Osteocyte (in vitro differentiated cells): ENCODE measurements at places on chromosomes 7 and 10. TPM values are rescaled to one million over a fixed set of nuclear protein-coding genes. Genes with fewer than 3 reads are reported as not detected.

GRCh38 chr7:15214976-15215375, 312.4 kb upstream of the DGKB start:
- DNase-seq: no peak

GRCh38 chr7:127932496-127932895, 98.7 kb downstream of the LRRC4 start:
- no peak for DNase-seq

DNA sequence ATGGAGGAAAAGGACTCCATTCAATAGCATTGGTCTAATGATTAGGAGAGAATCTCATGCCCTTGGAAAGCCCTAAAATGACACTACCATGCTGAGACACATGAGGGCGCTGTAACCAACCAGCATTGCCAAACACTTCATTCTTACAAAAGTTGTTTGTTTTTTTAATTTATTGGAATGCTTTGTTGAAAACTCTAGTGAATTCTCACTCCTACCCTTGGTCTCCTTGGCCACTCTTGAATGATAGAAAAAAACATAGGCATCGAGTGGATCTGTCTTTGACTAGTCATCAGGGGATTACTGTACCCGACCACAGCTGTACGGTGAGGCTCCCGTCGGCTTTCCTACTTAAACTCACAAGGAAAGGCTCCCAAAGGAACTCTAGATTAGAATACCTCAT, 29.3 kb upstream of the ADD3 start:
- no peak for DNase-seq

- no peak for DNase-seq
These were observed 31.1 kb downstream of the MRPS24 start for GRCh38 chr7:43838201-43838658.

- DNase-seq: peak; percentile 88
These were observed 1.5 kb downstream of the PTPN12 start for GRCh38 chr7:77538281-77539212.

DNA sequence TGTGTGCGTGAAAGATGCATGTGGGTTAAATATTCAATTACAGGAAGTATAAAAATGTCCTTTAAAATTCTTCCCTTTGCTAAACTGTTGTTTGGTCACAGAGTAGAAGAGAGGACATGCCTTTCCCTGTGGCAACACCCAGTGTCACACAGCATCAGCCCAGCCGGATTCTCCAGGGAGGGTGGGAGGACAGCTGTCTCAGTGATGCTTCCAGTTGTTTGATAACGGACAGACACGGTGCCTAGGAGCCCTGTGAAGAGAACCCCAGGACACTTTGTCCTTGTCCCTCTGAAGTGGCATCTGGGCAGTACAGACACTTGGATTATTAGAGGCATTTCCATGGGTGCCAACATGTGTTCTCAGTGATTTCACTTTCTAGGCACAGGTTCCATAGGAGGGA, 306.6 kb upstream of the LRGUK start:
- no peak for DNase-seq

DNA sequence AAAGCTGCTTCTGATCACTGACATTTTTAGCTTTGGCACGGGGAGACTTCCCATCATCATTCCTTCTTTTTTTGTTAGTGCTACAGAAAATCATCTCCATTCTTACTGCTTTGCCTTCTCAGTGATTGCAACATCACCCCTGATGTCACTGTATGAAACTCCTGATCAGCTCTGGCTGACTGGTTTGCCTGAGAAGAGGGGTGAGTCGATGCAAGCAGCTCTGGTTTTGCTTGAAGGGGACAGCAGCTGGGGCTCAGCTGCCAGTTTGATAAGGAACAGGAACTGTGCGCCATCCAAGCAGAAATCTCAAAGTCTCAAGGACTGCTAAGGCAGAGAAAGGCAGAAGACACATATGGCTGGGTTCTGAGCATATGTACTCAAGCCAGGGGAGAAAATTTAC, 808.5 kb upstream of the CELF2 start:
- DNase-seq: no peak

GRCh38 chr10:114876169-114876568, 54.6 kb downstream of the FHIP2A start:
- DNase-seq: no peak

DNA sequence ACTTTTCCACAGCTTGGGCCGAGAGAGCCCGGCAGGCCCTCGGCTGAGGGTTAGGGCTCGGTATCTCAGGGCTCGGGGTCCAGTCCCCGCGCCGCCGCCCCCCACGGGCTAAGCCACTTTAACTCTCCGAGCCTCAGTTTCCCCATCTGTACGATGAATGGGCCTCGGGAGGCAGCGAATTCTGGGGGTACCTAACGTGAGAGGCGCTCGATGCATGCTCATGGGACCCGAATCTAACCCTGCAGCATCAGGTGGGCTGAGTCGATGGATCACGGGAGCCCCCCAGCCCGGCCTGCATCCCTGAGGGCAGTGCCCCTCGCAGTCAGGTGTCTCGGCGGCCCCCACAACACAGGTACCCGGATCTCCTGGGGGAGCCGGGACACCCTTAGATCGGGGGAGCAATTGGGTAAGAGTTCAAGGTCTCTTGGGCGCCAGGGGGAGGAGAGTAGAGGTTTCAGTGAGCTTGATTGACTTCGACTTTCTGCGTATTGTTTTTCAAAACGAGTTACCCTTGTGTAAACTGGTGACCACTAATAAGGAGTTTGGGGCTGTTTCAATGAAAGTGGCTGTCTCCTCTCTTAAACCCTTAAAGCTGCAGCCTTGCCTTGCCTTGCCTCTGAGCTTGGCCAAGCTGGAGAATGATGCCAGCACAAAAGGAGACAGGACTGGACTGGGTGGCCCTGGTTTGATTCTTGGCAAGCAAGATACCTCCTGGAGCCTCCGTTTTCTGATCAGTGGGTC, 631 bp downstream of the POR start:
- DNase-seq: no peak

- no peak for DNase-seq
These were observed 30.6 kb upstream of the ZNRF2 start for GRCh38 chr7:30253796-30254165.

DNA sequence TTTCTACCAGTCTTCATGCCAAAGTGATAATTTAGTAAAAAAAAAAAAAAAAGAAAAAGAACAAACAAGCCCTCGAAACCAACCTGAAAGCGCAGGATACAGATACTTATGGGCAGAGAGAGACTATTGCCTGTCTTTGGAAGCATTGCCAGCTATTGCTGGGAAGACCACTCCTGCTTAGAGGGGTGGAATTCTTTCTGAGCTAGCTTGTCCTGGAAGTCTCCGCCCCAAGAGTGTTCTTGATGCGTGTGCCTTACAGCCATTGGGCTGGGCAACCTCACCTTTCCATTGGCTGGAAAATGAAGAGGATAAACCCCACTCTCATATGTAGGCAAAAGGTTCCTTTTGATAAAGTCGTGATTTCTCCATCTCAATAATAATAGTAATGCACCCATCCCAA, 19.9 kb upstream of the INSYN2A start:
- DNase-seq: no peak

- DNase-seq: no peak
These were observed 6.1 kb downstream of the NRF1 start for GRCh38 chr7:129617652-129618051.

GRCh38 chr7:97130417-97131139, 13.1 kb downstream of the SDHAF3 start:
- no peak for DNase-seq

GRCh38 chr7:106109521-106110237, 2.4 kb downstream of the SYPL1 start:
- no peak for DNase-seq

DNA sequence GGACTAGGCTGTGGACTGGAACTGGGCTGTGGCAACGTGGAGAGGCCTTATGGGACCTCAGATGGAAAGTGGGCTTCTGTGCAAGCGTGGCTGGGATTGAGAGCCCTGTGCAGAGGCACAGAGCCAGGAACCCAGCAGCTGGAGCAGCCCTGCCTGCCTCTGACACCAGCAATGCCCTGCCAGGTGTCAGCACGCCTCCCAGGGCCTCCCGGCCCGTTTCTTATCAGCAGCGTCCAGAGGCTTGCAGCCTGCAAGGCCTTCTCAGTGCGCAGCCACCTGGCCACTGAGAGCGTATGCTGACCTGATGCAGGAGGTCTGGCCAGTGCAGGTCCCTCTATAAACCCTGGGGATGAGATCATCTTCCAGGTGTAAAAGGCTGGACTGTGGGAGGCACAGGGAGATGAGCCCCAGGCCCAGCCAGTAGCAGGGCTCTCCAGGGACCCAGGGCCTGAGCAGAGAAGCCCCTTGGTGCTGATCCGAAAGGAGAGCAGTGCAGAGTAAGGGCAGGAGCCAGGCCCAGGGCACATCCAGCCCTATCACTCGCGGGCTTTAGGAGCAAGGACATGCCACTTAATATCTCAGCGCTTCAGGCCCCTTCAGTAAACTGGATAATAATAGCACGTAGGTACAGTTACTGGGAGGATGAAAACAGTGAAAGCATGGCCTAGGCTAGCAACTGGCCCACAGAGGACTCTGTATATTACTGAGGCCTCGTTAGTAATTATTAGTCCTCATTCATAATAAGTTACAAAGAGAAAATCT, 38.8 kb upstream of the ANTXRL start:
- peak; percentile 79 for DNase-seq

DNA sequence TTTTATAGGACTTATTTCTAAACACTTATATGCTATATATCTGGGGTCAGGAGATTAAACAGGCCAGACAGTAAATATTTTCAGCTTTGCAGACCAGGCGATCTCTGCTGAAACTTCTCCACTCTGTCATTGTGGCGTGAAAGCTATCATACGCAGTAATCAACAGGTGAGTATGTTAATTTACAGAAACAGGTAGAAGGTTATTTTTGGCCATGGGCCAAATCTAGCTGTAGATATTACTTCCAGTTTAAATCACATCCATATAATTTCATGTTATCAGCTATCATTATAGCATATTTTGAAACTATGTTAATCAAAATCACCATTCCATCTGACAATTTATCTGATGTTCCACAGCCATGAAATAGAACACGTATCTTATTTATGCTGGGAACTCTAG, 67.8 kb downstream of the GPR37 start:
- DNase-seq: no peak

DNA sequence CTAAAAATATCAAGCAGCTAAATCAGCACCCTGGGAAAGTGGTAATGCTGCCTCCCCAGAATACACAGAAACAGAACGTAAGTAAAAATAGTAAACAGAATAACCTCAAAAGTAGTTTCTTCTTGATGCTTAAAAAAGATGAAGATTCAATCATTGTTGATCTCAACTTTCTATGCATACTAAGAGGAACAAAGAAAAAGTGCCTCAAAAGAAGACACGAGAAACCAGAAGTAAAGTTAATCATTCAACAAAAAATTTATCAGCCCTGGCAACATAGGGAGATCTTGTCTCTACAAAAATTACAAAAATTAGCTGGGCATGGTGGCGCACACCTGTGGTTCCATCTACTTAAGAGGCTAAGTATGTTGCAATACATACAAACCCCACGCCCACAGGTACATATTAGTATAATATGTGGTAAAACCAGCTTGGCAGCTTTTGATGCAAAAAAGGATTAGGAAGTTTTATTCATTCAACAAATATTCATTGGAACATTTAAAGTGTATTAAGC, 153.7 kb downstream of the NRBF2 start:
- DNase-seq: no peak

IGF2BP3 gene
- 70.0 and 70.5 TPM in 2 replicates for total RNA-seq

XRCC2 gene
- 1.4 and 1.7 TPM in 2 replicates for total RNA-seq

APBB1IP gene
- not detected in 2 replicates for total RNA-seq

IFIT2 gene
- total RNA-seq: 8.8 and 11.0 TPM in 2 replicates

FAM25C gene
- not detected in 2 replicates for total RNA-seq

KCND2 gene
- 0.42 and 0.46 TPM in 2 replicates for total RNA-seq

CYP2E1 gene
- total RNA-seq: 2.2 and 3.1 TPM in 2 replicates

PRRT4 gene
- total RNA-seq: 0.44 and 0.54 TPM in 2 replicates

STEAP4 gene
- total RNA-seq: 0.11 and 0.21 TPM in 2 replicates
